G401 (cell line): ENCODE measurements at places on chromosomes 16 and 17.

GRCh38 chr17:19464031-19465026 is 53.3 kb downstream of the RNF112 start:
- DNase-seq, result no peak

GRCh38 chr16:23611936-23612335 is 15.8 kb upstream of the NDUFAB1 start:
- DNase-seq, result no peak

GRCh38 chr17:78925662-78926555 is 722 bp upstream of the TIMP2 start:
- DNase-seq, result peak; percentile 32

DNA sequence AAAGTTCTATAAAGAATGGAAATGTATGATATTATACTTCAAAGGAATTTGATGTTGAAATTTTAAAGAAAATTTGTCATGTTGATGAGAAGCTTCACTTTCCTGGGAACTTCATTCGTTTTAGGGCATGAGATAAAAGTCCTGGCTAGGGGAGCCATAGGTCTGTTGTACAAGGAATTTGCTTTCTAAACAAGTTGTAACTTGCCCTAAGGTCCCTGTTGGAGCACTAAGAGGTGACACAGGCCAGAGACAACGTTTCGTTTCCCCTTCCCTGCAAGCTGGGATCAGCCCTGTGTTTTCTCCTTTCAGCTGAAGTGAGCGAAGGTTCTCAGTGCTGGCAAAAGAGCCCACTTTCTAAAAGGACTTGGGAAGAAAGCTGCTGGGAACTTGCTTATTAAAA is 16.6 kb downstream of the PLD6 start:
- no peak for DNase-seq

DNA sequence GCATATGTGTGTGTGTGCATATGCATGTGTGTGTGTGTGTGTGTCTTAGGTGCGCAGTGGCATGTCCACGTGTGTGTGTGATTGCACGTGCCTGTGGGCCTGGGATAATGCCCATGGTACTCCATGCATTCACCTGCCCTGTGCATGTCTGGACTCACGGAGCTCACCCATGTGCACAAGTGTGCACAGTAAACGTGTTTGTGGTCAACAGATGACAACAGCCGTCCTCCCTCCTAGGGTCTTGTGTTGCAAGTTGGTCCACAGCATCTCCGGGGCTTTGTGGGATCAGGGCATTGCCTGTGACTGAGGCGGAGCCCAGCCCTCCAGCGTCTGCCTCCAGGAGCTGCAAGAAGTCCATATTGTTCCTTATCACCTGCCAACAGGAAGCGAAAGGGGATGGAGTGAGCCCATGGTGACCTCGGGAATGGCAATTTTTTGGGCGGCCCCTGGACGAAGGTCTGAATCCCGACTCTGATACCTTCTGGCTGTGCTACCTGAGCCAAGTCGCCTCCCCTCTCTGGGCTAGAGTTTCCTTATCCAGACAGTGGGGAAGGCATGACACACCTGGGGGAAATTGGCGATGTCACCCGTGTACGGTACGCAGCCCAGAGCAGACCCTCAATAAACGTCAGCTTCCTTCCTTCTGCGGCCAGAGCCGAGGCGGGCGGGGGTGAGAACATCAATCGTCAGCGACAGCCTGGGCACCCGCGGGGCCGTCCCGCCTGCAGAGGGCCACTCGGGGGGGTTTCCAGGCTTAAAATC is 47.6 kb downstream of the IL21R start:
- no peak for DNase-seq

DNA sequence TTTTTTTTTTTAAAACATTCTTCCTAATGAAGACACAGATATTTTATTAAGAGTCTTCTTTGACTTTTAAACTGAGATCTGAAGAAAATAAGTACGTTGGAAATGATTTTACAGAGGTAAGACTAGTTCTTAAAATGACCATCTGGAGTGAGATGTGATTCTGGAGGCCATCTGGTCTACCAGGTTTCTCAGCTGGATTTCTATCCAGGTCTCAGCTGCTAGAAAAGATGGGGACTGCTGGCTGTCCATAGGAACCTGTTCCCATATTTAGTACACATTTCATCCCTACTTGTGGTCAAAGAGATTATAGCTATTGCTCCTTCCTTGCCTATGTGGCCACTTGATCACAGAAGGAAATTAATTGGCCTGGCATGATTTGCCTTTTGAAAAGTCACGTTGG is 12.2 kb downstream of the PMFBP1 start:
- DNase-seq, result peak; percentile 29

DNA sequence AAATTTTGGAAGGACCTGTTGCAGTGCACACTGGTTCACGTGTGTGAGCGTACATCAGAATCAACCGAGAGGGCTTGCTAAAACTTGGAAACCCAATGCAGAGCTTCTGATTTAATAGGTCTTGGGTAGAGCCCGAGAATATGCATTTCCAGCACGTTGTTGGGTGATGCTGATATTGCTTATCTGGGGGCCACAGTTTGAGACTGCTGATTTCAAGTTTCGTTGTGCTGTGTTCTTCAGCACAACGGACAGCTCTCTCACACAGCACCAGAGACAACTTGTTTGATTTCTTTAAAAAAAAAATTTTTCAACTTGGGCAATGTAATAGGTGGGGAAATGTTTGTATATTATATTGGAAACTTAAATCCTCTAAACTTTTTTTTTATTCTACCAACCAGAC is 9.4 kb downstream of the OR4D2 start:
- DNase-seq, result no peak

DNA sequence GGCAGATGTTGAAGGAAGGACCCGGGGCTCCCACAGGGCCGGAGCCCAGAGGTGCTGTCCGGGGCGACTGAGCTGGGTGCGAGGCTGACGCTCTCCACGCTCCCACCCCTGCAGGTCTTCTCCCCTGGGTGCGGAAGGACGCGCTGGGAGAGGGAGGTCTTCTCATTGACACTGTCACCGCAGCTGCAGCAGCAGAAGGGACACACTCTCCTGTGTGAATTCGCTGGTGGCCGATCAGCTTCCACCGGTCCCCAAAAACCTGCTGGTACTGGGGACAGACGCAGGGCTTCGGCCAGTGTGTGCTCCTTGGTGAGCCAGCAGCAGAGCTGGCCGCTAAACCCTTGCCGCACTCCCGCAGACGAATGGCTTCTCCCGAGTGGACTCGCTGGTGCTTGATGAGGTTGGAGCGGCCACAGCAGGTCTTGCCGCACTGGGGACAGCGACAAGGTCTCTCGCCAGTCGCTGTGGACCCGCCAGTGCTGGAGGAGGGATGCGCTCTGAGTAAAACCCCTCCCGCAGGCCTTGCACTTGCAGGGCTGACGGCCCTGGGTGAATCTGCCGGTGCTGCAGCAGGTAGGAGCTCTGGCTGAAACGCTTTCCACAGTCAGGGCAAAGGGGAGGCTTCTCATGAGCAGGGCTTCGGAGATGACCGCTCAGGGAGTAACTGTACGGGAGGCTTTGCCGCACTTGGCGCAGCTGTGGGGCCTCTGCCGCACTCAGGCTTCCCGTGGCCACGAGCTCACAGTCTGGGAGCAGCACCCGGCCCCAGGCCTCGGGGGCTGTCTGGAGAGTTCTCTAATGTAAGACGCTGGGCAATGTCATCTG is 6.2 kb downstream of the ZNF843 start:
- no peak for DNase-seq

- peak; percentile 32 for DNase-seq
Observed at GRCh38 chr17:42667088-42667951, 8.2 kb downstream of the TUBG2 start.

GRCh38 chr17:9890124-9890523 is 14.9 kb downstream of the RCVRN start:
- DNase-seq, result no peak
